NCI-H524 (cell line): ENCODE measurements at places on chromosomes 1 and 21.

- DNase-seq: no peak
Observed at GRCh38 chr1:17265162-17265561, 16.3 kb downstream of the PADI3 start.

DNA sequence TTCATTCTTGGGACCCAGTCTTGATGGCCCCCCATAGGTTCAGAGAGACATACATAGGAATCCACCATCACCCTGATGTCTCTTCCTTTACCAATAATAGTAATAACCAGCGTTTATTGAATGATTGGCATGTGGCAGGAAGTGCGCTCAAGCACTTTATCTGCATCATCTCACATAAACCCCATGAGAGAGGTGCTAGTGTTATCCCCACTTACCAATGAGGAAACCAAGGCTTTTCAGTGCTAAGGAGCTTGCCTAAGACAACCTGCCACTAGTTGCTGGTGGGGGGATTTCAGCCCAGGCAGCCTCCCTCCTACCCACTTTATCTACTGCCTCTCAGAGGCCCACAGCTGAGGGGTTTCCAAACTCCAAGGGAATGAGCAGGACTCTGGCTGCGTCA, 7.7 kb downstream of the LGR6 start:
- DNase-seq: no peak

GRCh38 chr1:29893046-29893723, 656.9 kb downstream of the PTPRU start:
- no peak for DNase-seq

GRCh38 chr21:26405071-26405470, 168.0 kb downstream of the CYYR1 start:
- no peak for DNase-seq

GRCh38 chr21:15592271-15592860, 137.4 kb upstream of the USP25 start:
- no peak for DNase-seq

DNA sequence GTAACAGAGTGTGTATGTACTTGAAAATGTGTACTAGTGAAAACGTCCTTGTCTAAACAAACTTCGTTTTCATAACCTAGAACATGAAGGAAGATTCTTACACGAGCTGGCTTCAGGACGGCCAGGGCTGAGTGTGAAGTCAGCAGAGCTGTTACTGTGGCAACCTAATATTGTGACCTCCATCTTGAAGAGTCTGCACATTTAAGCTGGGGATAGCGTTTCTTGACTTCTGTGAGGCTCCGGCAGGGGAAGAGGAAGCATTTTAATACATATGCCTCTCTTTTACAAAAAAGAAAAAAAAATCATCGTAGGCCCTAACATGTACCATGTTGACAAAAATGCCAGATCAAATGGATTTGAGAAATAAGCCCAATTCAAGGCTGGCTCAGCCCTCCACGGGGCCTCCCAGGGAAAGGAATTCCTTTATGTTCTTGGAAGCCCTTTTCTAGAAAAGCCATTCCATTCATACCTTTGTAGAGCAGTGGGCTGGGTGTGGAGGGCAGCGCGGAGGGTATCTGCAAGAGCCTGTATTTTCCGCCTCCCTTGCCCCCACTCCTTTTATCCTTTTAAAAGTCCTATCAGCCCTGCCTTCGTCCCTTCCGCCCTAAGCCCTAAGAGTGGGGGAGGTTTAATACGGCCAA, 51.1 kb downstream of the SIM2 start:
- no peak for DNase-seq

- peak; percentile 49 for DNase-seq
Observed at GRCh38 chr1:9289090-9289534, 3.6 kb upstream of the SPSB1 start.
